ENCODE measurements at places on chromosomes 1 and 21.

DNA sequence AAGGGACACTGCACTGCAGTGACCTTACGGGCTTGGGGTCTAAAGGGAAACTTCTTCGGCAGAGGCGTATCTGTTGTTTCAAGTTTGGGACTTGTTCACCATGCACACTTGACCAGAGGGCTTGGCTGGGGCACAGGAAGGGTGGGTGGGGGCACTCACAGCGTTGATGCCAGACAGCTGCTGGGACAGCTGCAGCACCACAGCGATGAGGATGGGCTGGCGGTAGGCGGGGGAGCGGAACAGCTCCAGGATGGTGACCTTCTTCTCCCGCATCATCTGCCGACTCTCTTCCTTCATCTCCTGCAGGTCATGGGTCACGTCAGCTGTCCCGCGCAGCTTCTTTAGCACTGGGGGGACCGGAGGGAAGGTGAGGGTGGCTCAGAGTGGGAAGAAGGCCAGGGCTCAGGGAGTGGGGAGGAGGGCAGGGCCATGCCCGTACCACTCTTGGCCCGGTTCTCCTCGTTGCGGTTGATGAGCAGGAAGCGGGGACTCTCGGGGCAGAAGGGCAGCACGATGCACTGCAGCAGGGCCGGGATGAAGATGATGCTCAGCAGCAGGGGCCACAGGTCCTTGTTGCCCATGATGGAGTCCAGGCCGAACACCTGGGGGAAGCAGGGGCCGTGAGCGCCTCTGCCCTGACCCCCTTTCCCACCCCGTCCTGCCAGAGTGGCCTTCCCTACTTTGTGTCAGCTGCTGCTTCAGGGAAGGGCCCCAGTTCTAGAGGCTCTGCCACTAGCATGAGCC lies 29.1 kb downstream of the SLC2A1 start:
- peaks cover 82% of the 10 kb centered on the region for H3K36me3 ChIP-seq
- H3K4me3 ChIP-seq = no peak overlapping the region
- no peaks in the 10 kb centered on the region for H3K27me3 ChIP-seq
- H3K27ac ChIP-seq = peak overlapping the region; percentile 61
- no peak for DNase-seq

DNA sequence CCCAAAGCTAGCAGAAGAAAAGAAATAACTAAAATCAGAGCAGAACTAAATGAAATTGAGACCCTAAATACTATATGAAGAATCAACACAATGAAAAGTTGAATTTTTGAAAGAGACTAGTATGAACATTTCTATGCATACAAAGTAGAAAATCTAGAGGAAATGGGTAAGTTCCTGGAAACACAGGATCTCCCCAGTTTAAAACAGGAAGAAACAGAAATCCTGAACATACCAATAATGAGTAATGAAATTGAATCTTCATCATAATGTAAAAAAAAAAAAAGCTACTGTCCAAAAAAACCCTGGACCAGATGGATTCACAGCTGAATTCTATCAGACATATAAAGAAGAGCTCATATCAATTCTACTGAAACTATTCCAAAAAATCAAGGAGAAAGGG lies 233.5 kb downstream of the PLPP3 start:
- no peak overlapping the region for H3K4me3 ChIP-seq
- H3K27ac ChIP-seq = no peak overlapping the region
- no peak for DNase-seq
- H3K36me3 ChIP-seq = no peaks in the 10 kb centered on the region
- no peaks in the 10 kb centered on the region for H3K4me1 ChIP-seq
- peaks cover 4% of the 10 kb centered on the region for H3K27me3 ChIP-seq

- H3K27ac ChIP-seq = no peak overlapping the region
- no peak for DNase-seq
- no peak overlapping the region for H3K4me3 ChIP-seq
- peaks cover 15% of the 10 kb centered on the region for H3K4me1 ChIP-seq
Measured at GRCh38 chr1:20729155-20729931, 3.2 kb downstream of the SH2D5 start.

DNA sequence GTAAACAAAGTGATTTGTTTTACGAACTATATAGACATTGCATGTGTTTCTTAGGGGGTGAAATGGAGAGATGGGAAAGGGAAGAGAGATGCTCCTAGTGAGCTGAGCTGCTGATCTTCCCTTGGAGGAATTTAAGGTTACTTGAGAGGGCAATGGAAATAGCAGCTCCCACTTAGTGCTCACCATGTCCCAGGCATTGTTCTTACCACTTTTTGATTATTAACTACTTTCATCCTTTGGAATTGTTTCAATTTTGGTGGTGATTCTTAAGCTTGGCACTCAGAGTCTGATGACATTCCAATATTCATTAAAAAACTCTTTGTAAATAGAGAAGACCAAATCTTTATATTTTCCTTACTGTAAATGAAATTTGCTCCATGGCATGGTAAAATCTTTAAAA lies 124.9 kb downstream of the ITSN1 start:
- no peaks in the 10 kb centered on the region for H3K36me3 ChIP-seq
- H3K27ac ChIP-seq = no peak overlapping the region
- no peak for DNase-seq
- H3K27me3 ChIP-seq = no peaks in the 10 kb centered on the region
- no peak overlapping the region for H3K4me3 ChIP-seq
- no peaks in the 10 kb centered on the region for H3K4me1 ChIP-seq

DNA sequence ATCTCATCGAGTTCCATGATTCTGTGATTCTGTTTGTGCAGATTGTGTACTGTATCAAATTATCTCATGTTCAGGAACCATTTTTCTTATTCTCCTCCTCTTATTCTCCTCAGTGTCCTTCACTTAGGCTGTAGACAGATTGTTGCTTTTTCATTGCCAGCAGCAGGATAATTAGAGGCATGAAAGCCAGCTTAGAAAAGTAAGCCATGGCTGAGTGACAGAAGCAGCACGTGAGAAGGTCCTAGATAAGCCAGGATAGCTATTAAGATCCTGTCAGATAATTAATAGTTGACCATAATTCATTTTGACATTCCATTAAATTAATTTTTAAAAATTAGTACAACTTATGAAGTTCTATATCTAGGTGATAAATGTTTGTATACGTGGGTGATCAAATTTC lies 60.8 kb upstream of the PRKACB start:
- no peak overlapping the region for H3K27ac ChIP-seq
- no peaks in the 10 kb centered on the region for H3K27me3 ChIP-seq
- no peak overlapping the region for H3K4me3 ChIP-seq
- no peak for DNase-seq

All from activated CD8-positive, alpha-beta T cell treated with anti-CD3 and anti-CD28 coated beads for 36 hours (primary cell).